ENCODE measurements at places on chromosomes 3 and 15. TPM values are rescaled to one million over a fixed set of nuclear protein-coding genes. Genes with fewer than 3 reads are reported as not detected.

- no peak overlapping the region for H3K27ac ChIP-seq
- H3K36me3 ChIP-seq: no peaks in the 10 kb centered on the region
- H3K4me1 ChIP-seq: no peaks in the 10 kb centered on the region
- no peaks in the 10 kb centered on the region for H3K27me3 ChIP-seq
These were observed 563.8 kb upstream of the ROBO1 start for GRCh38 chr3:80331494-80332170.

GRCh38 chr3:138945709-138946662 is 951 bp downstream of the FOXL2 start:
- H3K27me3 ChIP-seq: peaks cover 72% of the 10 kb centered on the region
- no peaks in the 10 kb centered on the region for H3K36me3 ChIP-seq
- DNase-seq: peak; percentile 58
- no peak overlapping the region for H3K27ac ChIP-seq
- peaks cover 33% of the 10 kb centered on the region for H3K4me1 ChIP-seq
- peak overlapping the region; percentile 41 for H3K4me3 ChIP-seq

DNA sequence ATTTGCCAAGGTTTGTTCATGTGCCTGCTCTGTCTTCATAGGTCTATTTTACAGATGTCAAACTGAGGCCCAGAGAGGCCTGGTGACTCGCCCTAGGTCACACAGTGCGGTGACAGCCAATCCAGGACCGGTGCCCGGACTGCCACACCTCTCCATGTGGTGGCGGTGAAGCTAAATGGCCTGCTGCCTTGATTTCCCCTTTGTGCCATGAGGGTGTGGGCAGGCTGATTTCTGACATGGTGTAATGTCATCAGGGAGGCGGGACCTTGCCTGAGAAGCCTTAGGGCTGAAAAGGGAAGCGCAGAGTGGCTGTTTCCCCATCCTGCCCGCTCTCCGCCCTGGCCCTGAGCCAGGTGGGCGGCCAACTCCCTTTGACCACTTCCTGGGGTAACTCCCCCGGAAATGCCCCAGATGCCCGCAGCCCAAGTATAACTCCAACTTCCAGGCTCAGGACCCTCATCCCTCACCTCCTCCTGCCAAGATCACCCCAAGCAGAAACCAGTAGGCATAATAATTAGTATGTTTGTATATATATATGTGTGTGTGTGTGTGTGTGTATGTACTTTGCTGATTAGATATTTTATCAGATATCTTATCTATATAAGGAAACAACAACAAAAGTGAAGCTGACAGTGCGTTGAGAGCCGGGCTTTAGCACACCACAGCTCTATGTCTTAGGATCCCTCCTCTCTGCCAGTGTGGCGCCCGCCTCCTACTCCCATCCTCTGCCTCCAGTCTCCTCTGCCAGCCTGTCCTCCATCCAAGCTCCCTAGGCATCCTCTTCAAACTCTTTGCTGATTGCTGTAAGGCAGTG is 63.9 kb downstream of the IQSEC1 start:
- no peaks in the 10 kb centered on the region for H3K27me3 ChIP-seq
- peaks cover 98% of the 10 kb centered on the region for H3K4me1 ChIP-seq
- peak; percentile 76 for DNase-seq
- peaks cover 24% of the 10 kb centered on the region for H3K36me3 ChIP-seq
- peak overlapping the region; percentile 98 for H3K27ac ChIP-seq

DNA sequence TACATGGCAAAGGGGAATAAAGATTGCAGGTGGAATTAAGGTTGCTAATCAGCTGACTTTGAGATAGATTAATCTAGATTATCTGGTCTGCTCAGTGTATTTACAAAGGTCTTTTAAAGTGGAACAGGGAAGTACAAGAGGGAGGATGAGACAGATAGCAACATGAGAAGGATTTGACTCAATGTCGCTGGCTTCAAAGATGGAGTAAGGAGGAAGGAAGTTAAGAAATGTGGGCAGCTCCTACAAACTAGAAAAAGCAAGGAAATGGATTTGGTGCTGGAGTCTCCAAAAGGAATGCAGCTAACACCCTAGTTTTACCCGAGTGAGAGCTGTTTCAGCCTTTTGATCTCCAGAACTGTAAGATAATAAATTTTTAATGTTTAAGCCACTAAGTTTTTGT is 180.7 kb upstream of the TTC14 start:
- no peak for DNase-seq
- no peaks in the 10 kb centered on the region for H3K36me3 ChIP-seq
- no peak overlapping the region for H3K4me3 ChIP-seq
- H3K27ac ChIP-seq: no peak overlapping the region
- no peaks in the 10 kb centered on the region for H3K4me1 ChIP-seq

DNA sequence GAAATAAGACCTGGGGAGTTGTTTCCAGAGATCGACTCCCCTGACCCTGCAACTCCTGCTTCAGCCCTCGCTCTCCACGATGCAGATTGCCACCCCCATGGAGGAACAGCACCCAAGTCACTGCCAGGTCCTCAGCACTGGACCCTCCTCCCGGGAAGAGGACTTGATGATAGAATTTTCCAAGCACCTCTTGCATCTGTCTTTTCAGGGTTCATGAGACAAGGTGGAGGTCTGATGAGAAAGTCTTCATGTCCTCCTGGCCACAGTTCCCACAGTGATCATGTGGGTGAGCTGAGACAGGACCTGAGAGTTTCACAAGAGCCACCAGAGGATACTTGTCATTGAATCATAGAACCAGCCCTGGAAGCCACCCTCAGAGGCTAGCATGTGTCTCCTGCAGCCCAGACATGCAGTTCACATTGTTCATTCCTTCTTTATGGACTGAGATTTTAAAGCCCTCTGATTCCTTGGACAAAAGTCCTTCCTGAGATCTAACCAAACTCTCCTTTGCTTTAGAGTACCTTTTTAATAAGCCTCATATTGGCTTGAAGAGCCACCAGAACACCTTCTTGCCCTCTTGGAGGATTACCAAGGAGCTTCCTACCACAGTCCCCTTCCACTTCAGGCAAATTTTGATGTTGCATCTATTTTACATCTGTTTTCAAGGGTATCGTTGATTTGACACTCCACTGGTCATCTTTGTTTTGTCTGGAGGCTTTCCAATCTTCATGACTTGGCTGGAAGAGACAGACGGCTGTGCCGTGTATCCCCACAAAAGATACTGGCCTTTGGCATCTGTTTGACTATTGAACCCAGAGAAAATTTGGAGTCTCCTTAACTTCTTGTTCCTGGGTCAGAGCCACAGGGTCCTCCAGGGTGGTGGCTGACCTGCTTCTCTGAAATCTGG is 224.8 kb upstream of the BHLHE40 start:
- no peak overlapping the region for H3K4me3 ChIP-seq
- H3K27ac ChIP-seq: no peak overlapping the region
- no peaks in the 10 kb centered on the region for H3K27me3 ChIP-seq
- H3K4me1 ChIP-seq: peaks cover 32% of the 10 kb centered on the region

Gene TRPM1
- not detected for total RNA-seq

DNA sequence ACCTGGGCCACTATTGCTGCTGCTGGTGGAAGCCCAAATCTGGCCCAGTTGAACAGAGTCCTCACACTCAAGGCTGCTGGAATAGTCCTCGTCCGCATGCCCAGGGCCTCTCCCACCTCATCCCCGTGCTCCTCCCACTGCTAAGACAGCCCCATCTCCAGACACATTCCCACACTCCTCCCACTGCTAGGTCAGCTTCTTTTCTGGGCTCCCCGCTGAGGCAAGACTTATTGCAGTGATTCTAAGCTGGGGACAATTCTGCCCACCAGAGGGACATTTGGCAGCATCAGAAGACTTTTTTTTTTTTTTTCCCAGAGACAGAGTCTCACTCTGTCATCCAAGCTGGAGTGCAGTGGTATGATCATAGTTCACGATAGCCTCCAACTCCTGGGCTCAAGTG is 35.1 kb downstream of the POC1A start:
- no peak for DNase-seq
- peaks cover 2% of the 10 kb centered on the region for H3K4me1 ChIP-seq
- no peak overlapping the region for H3K4me3 ChIP-seq
- no peak overlapping the region for H3K27ac ChIP-seq
- H3K36me3 ChIP-seq: peaks cover 5% of the 10 kb centered on the region

Gene NKTR
- total RNA-seq: 59.2 TPM

- H3K4me1 ChIP-seq: no peaks in the 10 kb centered on the region
- H3K36me3 ChIP-seq: no peaks in the 10 kb centered on the region
- H3K4me3 ChIP-seq: no peak overlapping the region
- H3K27me3 ChIP-seq: peaks cover 2% of the 10 kb centered on the region
- no peak for DNase-seq
These were observed 376.2 kb downstream of the FEZF2 start for GRCh38 chr3:61997101-61997500.

DNA sequence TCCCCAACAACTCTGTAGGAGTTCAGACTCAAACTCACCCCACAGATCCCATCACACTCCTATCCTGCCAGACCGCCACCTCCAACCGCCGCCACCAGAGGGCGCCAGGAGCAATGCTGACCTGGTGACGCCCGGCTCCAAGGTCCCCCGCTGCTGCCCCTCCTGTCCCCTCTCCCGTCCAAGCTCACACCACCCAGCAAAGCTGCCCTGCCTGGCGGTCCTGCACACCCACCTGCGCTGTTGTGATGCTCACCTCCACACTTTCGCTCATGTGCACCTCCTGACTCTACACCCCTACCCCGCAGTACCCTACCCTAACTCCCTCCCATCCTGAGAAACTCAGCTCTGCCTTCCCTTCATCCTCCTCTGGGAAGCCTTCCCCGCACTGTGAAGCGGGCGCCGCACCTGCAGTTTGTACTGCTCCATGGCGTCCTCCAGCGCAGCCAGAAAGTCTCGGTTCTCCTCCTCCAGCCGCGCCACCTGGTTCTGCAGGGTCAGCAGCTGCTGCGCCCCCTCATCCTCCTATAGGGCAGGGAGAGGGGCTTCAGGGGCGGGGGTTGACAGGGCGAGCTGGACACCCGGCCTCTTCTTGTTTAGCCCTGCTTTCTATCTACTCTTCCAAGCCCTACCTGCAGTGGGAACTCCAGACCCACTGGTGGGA is 7.9 kb downstream of the KIF7 start:
- no peak overlapping the region for H3K4me3 ChIP-seq
- no peak overlapping the region for H3K27ac ChIP-seq
- H3K27me3 ChIP-seq: peaks cover 6% of the 10 kb centered on the region
- H3K4me1 ChIP-seq: no peaks in the 10 kb centered on the region
- H3K36me3 ChIP-seq: no peaks in the 10 kb centered on the region
- peak; percentile 86 for DNase-seq

Gene NR1I2
- total RNA-seq: 0.27 TPM

DNA sequence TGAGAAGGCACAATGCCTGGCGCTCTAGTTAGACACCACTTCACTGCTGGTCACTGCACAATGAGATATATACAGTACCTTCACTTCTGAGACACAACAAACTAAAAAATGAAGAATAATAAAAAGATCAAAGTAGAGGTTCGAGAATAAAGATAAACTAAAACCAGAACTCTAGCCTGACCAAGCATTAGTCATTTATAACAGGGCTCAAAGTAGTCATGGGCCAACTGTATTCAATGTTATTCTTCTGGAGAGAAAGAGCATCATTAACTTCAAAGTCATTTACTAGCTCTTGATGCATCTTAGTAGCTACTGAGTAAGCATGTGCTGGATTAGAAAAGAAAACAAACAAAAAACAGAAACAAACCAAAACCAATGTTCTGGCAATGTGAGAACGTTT is 145.2 kb downstream of the SSR3 start:
- no peak for DNase-seq
- H3K4me3 ChIP-seq: no peak overlapping the region
- no peaks in the 10 kb centered on the region for H3K4me1 ChIP-seq
- H3K27me3 ChIP-seq: peaks cover 10% of the 10 kb centered on the region

- peaks cover 18% of the 10 kb centered on the region for H3K27me3 ChIP-seq
- no peak for DNase-seq
- no peak overlapping the region for H3K27ac ChIP-seq
- H3K36me3 ChIP-seq: peaks cover under 1% of the 10 kb centered on the region
- peaks cover 13% of the 10 kb centered on the region for H3K4me1 ChIP-seq
- no peak overlapping the region for H3K4me3 ChIP-seq
These were observed 3.6 kb downstream of the CPLX3 start for GRCh38 chr15:74829991-74830390.

Gene RLBP1
- not detected for total RNA-seq

DNA sequence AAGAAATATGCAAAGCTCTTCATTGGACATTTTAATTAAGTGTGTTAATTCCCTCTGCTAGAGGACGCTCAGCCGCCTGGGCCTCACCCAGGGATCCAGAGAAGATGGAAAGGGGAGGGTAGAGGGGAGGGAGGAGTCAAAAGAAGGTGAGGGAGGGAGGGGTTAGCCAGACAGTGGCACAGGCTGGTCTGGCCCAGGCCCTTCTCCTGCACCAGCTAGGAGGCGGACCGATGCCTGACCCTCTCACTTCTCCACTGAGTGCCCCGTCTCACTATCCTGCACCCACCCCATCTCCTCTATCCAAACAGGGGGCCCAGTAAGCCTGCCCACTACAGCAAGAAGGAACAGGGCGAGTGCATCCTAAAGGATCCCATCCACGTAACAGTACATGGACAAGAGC is 22.9 kb downstream of the RAB6B start:
- H3K36me3 ChIP-seq: no peaks in the 10 kb centered on the region
- H3K4me3 ChIP-seq: no peak overlapping the region
- H3K27ac ChIP-seq: no peak overlapping the region
- H3K27me3 ChIP-seq: peaks cover 8% of the 10 kb centered on the region
- no peaks in the 10 kb centered on the region for H3K4me1 ChIP-seq
- no peak for DNase-seq

Gene CDHR4
- total RNA-seq: not detected

DNA sequence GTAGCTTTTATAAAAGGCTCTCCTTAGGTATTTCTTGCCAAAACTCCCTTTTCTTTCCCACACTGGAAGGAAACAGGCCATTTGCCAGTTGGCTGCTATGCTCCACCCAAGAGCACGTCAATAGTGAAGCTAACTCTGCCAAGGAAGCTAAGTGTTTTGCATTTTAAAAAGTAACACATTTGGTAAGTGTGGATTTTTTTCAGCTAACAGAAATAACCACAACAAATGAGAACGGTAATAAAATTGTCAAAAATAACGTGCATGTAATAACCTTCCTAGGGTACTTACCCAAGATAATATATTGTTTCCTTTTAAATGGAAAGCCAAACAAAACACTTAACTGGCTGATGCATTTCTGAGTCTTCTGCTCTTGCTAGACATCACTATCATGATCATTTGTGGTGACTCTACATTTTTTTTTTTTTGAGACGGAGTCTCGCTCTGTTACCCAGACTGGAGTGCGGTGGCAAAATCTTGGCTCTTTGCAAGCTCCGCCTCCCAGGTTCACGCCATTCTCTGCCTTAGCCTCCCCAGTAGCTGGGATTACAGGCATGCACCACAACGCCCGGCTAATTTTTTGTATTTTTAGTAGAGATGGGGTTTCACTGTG is 4.6 kb downstream of the DPP8 start:
- H3K27ac ChIP-seq: no peak overlapping the region
- no peak overlapping the region for H3K4me3 ChIP-seq
- no peak for DNase-seq
- no peaks in the 10 kb centered on the region for H3K27me3 ChIP-seq
- H3K36me3 ChIP-seq: peaks cover 26% of the 10 kb centered on the region

Gene CEP19
- total RNA-seq: 5.6 TPM

- H3K4me1 ChIP-seq: peaks cover 36% of the 10 kb centered on the region
- peak; percentile 76 for DNase-seq
- peaks cover 4% of the 10 kb centered on the region for H3K27me3 ChIP-seq
- H3K36me3 ChIP-seq: no peaks in the 10 kb centered on the region
- no peak overlapping the region for H3K27ac ChIP-seq
- peak overlapping the region; percentile 9 for H3K4me3 ChIP-seq
These were observed 6.5 kb upstream of the DNASE1L3 start for GRCh38 chr3:58217209-58217811.

Measured in activated CD4-positive, alpha-beta T cell treated with anti-CD3 and anti-CD28 coated beads for 36 hours (primary cell).